GM12878 (cell line): ENCODE measurements at places on chromosomes 4 and X.

- no peak for DNase-seq
Measured at GRCh38 chr4:25884031-25884782, 21.4 kb upstream of the SEL1L3 start.

GRCh38 chr4:3211866-3212265 is 37.1 kb upstream of the MSANTD1 start:
- no peak for DNase-seq

DNA sequence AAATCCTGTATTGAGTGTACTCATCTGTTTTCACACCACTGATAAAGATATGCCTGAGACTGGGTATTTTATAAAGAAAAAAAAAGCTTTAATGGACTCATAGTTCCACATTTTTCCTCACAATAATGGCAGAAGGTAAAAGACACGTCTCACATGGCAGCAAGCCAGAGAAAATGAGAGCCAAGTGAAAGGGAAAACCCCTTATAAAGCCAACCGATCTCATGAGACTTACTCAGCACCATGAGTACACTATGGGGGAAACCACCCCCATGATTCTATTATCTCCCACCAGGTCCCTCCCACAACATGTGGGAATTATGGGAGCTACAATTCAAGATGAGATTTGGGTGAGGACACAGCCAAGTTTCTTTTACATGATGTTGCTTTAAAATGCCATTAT is 171.9 kb downstream of the GALNTL6 start:
- DNase-seq: no peak

DNA sequence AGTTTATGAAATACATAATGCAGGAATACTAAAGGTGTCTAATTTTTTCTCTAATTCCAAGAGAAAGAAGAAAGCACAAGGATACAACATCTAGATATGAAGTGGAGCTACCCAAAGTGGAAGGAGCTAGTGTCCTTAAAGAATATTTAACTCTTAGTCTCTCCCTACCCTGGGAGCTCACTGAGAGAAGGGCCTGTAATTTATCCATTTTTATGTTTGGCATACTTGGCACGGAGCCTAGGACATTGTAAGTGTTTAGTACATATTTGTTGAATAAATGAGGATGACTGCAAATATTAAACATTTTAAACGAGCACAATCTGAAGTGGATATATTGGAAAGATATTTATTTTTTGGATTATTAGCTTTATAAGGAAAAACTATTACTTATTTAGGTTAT is 674.8 kb downstream of the IQCM start:
- DNase-seq: no peak

- DNase-seq: no peak
Measured at GRCh38 chr4:61201961-61202637, 2.0 kb downstream of the ADGRL3 start.

DNA sequence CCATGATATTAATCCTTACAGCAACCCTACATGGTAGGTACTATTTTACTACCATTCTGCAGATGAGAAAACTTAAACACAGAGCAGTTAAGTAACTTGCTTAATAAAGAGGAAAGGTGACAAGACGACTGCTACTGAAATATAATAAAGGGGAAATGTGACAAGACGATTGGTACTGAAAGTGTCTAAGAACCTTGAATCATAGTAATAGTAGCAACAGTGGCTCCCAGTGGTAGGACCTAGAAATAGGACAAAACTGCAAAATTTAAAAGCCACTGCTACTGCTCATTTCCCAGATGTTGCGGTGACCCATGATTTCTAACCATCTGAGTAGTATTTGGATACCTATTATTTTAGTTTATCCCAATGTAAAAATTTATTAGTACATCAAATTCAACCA is 89.5 kb downstream of the TASL start:
- no peak for DNase-seq

GRCh38 chrX:15366506-15367352 is 17.5 kb downstream of the VEGFD start:
- DNase-seq: no peak

GRCh38 chrX:97369947-97370346 is 486.2 kb downstream of the RPA4 start:
- DNase-seq: no peak

DNA sequence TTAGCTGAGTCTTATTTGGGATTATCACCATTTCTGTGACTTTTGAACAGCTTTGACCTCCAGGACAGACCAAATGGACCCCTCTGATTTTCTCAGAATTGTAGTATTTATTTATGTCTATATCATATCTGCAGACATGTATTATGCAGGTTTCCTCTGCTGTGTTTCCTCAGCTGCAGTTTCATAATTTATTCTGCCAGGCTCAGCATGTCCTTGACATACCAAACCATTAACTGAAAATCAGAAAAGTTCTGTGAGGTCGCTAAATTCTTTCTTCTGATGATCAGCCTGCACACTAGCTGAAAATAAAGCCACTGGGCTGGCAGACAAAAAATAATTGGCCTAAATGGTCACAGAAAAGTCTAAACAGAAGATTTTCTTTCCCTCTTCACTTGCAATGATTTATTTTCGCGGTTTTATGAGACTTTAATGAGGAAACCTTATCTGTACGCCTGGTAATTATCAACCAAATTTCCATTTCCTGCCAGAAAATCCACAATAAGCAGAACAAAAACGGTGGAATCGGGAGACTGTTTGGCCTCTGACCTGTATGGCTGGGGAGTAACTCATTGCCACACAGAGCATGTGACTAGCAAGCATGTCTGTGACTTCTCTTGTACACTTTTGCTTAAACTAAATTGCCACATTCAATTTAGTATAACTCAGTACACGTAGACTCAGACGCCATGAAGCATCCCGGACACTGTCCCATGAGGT is 150.9 kb downstream of the ENPP6 start:
- DNase-seq: no peak

GRCh38 chr4:112519689-112520597 is 4.0 kb upstream of the NEUROG2 start:
- no peak for DNase-seq

GRCh38 chrX:148552775-148553174 is 52.4 kb downstream of the AFF2 start:
- DNase-seq: no peak

DNA sequence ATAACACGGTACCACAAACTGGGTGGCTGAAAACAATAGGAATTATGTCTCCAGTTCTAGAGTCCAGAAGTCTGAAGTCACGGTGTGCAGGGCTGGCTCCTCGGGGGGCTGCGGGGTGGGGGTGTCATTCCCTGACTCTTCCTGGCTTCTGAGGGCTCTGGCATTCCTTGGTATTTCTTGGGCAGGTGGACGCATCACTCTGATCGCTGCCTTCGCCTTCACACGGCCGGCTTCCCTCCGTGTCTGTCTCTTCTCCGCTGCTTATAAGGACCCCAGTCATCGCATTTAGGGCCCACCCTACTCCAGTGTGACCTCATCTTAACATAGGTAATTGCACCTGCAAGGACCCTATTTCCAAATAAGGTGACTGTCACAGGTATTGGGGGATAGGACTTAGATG is 134.6 kb downstream of the CPZ start:
- no peak for DNase-seq

DNA sequence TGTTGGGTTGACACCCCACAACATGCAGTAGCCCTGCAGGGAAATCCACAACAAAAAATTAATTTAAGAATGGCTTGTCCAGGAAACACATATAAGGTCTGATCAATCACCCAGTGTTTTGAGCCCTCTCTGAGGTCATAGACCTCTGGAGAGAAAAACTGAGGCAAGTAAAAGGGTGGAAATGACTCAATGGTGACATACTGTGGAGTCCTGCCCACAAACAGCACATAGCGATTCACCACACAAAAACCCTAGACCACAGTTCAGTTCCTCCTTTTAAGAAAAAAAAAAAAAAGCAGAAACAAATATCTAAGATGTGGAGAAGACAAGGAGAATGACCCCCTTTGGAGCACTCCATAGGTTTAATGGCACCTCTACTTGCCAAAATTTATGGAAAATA is 2691.0 kb downstream of the PCDH7 start:
- DNase-seq: peak; percentile 3

- no peak for DNase-seq
Measured at GRCh38 chr4:86822136-86822535, 27.0 kb downstream of the SLC10A6 start.

DNA sequence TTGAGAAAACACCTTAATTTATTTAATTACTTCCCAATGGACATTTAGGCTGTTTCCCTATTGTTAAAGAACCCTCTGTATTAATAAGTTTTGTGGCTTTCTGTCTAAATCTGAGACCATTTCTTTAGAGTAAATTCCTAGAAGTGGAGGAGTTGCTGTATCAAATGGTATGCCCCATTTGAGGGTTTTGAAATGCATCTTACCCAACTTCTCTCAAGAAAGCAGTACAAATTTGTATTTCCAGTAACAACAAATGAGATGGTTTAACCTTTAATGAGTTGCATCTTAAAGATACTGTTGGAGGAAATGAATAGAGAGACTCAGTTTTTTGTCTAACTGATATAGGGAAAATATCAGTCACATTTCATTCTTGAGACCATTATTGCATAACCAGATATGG is 70.5 kb upstream of the CBLL2 start:
- no peak for DNase-seq

DNA sequence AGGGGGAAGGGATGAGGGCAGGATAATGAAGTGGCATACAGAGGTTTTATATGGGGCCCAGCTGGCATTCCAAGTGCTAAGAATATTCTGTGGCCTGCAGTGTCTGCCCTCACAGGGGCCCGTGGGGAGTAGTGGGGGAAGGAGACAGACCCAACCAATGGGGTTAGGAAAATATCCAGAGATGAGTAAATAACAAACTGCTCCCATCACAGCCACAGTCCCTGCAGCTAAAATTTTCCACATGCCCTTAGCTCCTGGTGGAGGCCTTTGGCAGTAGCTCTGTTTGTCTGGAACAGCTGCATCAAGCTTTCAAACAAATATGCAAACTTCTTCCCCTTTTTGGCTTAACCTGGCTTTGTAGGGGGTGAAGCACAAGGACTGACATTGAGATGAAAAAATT is 3.1 kb downstream of the SRPX2 start:
- DNase-seq: no peak

DNA sequence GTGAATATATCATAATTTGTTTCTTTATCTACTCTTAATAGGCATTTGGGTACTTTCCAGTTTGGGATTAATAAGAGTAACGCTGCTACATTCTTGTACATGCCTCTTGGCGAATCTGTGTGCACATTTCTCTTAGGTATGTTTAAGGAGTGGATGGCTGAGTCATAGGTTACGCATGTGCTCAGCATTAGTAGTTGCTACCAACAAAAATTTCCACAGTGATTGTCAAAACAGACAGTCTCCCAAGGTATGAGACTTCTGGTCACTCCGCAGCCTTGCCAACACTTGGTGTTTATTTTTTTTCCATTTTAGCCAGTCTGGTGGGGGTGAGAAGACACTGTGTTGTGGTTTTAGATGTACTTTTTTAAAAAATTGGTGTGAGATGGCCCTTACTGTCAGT is 44.6 kb downstream of the FGFBP1 start:
- DNase-seq: no peak

- DNase-seq: no peak
Measured at GRCh38 chrX:29880977-29881376, 334.4 kb upstream of the MAGEB2 start.

- no peak for DNase-seq
Measured at GRCh38 chr4:84718699-84719098, 135.8 kb downstream of the CDS1 start.

DNA sequence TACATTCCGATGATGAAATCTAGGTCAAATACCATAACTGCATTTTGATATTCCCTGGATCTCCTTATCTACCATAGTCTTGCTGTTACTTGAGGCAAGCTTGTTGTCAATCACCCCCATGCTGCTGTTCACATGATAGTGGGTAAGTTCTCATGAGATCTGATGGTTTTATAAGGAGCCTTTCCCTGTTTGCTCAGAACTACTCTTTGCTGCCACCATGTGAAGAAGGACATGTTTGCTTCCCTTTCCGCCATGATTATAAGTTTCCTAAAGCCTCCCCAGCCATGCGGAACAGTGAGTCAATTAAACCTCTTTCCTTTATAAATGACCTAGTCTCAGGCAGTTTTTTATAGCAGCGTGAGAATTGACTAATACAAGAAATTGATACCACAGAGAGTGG is 432.0 kb downstream of the GLUD2 start:
- DNase-seq: no peak

DNA sequence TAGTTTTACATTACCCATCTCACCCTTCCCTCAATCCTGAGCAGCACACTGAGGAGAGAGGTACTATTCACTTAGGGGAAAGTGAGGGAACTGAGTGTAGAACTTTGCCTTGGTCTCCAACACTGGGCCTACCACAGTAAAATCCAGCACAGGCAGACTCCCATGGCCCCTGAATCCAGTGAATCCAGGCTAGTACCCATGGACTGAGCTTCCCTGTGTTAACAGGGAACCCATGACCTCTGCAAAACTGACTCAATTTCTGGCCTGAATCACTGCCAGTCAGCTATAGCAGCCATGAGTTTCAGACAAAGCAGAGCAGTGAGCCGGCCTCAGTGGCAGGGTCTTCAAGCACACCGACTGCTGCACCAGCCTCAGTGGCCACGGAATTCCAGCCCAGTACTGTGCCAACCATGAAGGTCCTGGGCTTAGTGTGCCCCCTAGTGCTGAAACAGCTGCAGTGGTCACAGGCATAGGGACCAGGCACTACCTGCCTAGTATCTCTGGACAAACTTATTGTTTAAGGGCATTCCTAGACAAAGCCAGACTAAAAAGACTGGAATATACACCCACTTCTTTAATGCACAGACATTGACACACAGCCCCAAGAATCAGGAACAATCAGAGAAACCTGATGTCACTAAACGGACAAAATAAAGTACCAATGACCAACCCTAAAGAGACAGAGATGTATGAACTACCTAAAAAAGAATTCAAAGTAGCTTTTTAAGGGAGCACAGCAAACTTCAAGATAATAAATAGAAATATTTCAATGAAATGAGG is 127.4 kb upstream of the RPL34 start:
- no peak for DNase-seq

- DNase-seq: no peak
Measured at GRCh38 chr4:40210776-40211175, 13.9 kb downstream of the RHOH start.

- DNase-seq: no peak
Measured at GRCh38 chr4:174214101-174214878, 69.2 kb downstream of the FBXO8 start.

GRCh38 chrX:31199056-31199839 is 127.4 kb upstream of the FTHL17 start:
- DNase-seq: no peak

- DNase-seq: no peak
Measured at GRCh38 chr4:101332424-101332823, 14.9 kb downstream of the PPP3CA start.

DNA sequence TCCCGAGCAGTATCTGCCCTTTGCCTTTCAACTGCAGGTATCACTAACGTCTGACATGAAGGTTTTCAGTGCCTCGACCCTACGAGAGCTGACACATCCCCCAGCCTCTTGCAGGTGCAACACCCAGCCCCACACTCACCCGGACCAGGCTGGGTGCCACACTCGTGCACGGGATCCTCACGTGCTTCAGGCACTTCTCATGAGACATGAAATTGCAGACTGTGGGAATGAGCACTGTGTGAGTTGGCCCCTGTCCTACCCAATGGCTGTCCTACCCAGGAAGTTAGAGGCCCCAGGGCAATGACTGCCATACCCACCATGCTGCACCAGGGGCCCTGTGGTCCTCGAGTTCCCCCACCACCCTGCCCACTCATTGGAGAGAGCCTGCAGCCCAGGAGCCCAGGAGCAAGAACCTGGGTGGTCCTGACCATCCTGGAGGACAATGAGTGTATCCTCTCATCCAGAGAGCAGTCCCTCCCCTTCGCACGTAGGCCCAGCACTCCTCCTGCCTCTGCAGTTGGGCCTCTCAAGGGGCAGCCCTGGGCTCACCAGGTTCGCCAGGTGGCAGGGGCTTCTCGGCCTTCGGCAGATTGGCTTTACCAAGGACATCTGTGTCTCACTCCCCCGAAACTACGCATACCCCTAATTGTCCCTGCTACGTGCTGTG is 2.4 kb downstream of the DGKQ start:
- no peak for DNase-seq
